ENCODE measurements at places on chromosomes 2 and 18. TPM values are rescaled to one million over a fixed set of nuclear protein-coding genes. Genes with fewer than 3 reads are reported as not detected.

GKN2 gene
- total RNA-seq = not detected

SLC25A12 gene
- total RNA-seq = 3.0 TPM

RESP18 gene
- total RNA-seq = not detected

DYNAP gene
- total RNA-seq = not detected

- DNase-seq = no peak
Observed at GRCh38 chr2:156511803-156512202, 75.6 kb downstream of the GPD2 start.

DNA sequence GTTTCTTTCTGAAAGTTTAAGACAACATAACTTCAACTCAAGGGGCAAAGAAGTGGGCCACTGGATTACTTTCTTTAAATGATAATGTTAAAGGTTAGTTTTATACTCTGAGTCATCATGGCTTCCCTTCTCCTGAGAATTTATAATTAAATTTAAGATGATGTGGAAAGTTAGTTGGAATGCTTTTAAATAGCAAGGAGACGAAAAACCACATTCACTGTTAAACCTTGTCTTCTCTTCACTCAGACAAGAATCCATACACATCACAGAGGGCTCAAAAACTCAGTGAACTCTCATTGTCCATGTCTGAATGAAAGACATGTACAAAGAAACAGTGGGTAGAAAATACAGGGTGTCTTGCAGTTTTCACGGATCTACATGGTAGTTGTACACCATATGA lies 65.6 kb downstream of the COL5A2 start:
- DNase-seq = no peak

DNA sequence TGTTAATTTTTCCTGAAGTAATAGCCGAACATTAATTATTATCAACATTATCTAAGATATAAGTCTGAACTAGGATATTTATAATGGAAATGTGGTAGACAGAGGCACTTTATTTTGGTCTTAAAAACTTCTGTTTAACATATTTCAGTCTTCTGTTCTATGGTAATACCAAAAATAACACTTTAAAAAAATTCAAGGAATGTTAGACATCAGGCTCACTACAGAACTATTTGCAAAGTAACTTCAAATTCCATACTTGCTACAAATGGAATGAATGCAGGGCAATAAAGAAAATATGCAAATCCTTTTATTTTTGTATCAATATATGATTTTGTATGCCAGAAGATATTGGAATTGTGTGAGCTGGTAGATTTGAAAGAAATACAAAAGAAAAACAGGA lies 345.5 kb upstream of the DSEL start:
- DNase-seq = no peak

DNA sequence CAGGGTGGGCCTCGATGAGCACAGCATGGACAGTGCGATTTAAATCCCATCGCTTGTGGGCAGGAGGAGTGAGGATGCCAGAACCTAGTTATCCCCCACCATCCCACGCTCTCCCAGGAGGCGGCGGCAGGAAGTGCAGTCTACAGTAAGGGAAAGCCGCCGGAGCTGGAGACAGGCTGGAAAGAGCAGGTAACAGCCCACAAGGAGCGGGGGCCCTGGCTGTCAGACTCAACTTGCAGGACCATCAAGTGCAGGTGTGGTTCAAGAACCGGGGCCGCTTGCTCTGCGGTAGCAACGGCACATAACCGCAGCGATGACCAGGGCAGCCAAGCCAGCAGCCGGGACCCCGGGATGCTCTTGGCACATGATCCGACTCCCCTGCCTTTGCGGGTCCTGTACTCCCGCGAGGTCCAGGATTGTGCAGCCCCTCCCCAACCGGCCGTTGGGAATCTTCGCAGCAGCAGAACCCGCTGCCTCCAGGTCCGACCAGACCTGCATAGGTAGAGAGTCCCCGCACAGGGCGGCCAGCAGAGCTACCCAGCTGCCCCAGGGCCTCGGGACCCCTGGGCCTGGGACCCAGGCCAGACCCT lies 82.1 kb downstream of the BIN1 start:
- no peak for DNase-seq

DNA sequence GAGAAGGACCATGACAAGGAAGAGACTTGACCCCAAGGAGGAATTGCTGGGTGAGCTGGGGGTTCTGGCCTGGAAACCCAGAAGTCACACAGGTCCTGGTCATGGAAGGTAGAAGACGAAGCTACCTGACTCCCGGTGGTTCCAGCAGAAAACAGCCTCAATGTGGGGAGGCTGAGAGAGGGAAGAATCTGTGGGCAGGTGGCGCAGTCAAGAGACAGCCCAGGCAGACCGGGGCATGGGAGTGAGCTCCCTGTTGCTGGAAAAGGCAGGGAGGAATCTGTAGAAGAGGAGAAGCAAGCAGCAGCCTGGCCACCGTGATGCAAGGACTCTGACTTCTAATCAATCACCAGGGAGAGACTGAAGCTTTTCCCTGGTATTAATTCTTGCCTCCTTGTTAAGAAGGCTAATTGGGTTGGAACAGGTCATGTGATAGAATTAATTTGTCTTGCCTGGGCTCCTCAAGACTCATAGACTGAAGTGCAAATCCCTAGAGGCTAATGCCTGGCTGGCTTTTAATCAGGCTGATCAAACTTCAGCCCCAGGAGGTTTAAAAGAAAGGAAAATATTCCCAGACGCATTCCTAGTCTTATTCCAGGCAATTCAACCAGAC lies 30.1 kb downstream of the CNGA3 start:
- no peak for DNase-seq

GRCh38 chr2:113754160-113754559 lies 2.3 kb downstream of the SLC35F5 start:
- no peak for DNase-seq

DNA sequence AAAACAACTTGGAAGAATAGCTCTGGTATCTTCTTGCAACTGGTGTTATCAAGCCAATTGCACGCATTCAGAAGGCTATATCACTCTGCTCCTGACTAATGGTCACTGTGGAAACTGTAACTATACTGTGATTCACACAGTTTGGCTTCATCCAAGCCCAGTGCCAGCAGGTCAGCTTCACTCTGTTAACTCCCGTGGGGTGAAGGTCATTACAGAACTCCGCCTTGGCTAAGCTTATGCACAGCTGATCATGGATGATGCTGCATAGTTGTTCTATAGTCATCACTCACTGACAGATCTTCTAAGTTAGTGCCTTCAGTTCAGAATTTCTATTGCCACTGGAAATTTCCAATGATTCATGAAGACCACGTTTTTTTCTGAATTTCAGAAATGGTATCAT lies 497.2 kb upstream of the NETO1 start:
- DNase-seq = no peak

GRCh38 chr18:3172097-3172496 lies 47.7 kb downstream of the MYOM1 start:
- no peak for DNase-seq

DNA sequence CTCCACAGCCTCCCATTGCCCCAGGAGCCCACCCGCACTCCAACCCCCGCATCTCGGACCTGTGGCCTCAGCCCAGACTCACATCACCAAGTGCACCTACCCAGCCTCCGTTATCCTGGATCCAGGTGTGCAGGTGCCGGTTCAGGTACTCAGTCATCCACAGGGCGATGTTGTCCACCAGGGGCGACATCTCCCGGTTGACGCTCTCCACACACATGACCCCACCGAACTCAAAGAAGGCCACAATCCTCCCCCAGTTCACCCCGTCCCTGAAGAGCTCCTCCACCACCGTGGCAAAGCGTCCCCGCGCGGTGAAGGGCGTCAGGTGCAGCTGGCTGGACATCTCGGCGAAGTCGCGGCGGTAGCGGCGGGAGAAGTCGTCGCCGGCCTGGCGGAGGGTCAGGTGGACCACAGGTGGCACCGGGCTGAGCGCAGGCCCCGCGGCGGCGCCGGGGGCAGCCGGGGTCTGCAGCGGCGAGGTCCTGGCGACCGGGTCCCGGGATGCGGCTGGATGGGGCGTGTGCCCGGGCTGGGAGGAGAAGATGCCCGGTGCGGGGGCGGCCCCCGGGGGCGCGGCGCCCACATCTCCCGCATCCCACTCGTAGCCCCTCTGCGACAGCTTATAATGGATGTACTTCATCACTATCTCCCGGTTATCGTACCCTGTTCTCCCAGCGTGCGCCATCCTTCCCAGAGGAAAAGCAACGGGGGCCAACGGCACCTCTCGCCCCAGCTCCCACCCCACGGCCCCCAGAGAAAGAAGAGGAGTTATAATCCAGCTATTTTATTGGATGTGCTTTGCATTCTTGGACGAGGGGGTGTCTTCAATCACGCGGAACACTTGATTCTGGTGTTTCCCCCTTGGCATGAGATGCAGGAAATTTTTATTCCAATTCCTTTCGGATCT lies 1.3 kb downstream of the BCL2 start:
- peak; percentile 35 for DNase-seq

- peak; percentile 80 for DNase-seq
Observed at GRCh38 chr2:70141902-70142589, 48.8 kb downstream of the C2orf42 start.

- no peak for DNase-seq
Observed at GRCh38 chr2:13858626-13859025, 773.9 kb upstream of the LRATD1 start.

GRCh38 chr2:10536569-10537133 lies 88.5 kb upstream of the ODC1 start:
- no peak for DNase-seq
